Activated CD8-positive, alpha-beta memory T cell treated with anti-CD3 and anti-CD28 coated beads, Interleukin-2, amount 50 U/mL, for 4 hours (primary cell): ENCODE measurements at places on chromosomes 3 and 15.

DNA sequence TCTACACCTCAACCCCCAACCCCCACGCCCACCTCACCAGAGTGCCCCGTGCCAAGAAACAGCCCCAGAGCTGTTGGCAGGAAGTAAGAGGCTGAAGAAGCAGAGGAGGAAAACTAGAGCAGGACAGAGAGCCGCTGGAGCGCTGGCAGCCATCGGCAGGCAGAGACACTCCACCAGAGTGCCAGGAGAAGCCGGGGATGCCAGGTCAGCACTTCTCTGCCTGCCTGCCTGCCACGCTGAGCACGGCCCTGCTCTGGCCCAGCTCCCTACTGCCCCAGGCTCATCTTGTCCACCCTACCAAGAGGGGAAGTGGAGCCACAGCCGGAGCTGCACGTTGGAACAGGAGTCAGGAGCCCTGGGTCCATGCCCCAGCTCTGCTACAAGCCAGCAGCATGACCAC, 29.7 kb downstream of the CACNA2D2 start:
- DNase-seq: no peak

DNA sequence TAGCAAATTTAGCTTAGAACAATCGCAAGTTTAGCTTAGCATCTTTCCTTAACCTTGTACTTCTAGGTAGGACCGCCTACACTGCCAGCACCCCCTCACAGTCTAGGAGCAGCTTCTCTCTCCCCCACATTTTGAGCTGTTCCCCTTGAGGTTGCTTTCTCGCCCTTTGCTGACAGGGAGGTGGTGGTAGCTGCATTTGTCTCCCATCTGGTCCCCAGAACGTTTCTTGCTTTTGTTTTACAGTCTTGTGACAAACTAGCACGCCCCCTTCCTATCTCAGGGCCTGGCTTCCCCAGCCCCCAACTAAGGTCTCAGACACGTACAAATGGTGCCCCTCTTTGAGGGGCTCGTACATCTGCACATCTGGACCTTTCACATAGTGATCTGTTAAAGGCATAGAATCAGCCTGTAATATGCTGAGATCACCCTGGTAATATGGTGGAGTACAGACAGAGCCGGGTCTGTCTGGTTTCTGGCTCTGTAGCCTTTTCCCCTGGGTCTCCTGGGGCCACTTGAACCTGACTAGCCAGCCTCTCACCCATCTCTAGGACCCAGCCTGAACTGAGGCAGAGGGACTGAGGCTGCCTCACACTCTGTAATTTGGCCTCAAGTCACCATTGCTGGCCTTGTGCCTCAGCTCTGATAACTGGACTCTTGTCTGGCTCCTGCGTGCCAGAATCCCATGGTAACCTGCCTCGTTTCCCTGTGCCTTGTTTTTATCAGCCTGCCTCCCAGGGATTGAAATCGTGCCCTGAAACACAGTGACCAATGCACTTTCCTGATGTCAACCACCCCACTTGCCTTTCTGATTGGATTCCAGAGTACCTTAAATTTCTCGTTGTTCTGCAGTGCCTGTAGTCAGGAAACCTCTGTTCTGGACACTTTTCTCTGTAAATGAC, 27.7 kb downstream of the CRTC3 start:
- peak; percentile 28 for DNase-seq

DNA sequence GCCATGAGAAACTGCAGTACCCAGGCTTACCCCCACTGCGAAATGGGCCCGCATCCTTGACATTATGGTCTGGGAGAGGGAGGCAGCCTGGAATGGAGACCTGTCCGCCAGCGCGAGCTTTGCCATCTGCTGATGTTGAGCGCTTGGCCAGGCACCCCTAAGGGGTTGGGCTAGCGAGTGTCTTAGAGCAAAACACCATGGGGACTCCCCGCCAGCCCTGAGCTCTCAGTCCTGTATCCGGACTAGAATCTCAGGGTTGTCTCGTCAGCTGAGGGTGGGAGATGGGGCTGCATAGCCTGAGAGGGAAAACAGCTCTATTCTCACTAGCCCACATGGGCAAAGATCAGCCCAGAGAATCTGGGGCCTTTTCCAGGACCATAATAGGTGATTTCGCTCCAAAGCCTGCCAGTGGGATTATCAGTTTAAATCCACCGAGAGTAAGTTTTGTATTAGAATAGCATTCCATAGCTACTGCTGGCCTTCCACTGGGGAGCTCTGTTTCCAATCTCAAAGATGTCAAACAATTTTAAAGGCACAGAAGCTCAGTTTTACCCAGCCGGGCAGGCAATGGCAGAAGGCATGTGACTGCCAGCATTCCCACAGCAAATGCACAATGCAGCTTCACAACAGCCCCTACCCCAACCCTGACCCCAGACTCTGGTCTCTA, 167.5 kb upstream of the TPM1 start:
- DNase-seq: no peak

- no peak for DNase-seq
Measured at GRCh38 chr3:147507638-147508286, 98.6 kb downstream of the ZIC1 start.

- DNase-seq: no peak
Measured at GRCh38 chr3:105944276-105944675, 75.5 kb upstream of the CBLB start.

- no peak for DNase-seq
Measured at GRCh38 chr3:131795390-131796090, 239.3 kb downstream of the CPNE4 start.

GRCh38 chr15:38672814-38673670, 108.4 kb upstream of the RASGRP1 start:
- no peak for DNase-seq

DNA sequence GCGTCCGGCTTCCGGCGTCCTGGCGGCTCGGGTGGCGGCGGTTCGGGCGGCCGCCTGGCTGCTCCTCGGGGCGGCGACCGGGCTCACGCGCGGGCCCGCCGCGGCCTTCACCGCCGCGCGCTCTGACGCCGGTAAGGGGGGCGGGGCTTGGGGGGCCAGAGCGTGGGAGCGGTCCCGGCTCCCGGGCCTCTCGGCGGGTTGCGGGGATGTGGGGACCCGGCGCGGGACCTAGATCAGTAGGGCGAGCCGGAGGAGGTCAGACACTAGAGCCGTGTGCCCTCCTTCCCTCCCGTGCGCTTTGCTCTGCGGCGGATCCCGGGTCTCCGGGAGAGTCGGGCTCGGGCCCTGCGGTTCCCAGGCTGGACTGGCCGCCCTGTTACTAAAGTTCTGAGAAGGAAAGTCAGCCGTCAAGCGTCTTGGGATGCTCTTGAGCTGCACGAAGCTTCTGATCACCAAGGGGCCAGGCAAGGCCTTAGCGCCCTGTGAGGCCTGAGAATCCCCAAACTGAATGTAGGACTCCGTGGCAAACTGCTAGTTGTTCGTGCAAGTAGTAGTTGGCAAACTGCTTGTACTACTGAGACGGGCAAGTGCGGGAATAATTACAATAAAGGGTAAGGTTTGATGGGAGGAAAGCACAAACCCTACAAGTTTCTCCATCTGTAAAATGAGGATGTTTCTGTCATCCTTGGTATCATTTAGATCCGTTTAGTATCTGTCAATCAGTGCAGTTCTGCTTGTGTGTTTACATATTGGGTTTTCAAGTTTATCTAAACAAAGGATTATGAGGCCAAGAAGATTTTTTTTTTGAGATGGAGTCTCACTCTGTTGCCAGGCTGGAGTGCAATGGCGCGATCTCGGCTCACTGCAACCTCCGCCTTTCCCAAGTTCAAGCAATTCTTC, 587 bp downstream of the PIGX start:
- peak; percentile 73 for DNase-seq

DNA sequence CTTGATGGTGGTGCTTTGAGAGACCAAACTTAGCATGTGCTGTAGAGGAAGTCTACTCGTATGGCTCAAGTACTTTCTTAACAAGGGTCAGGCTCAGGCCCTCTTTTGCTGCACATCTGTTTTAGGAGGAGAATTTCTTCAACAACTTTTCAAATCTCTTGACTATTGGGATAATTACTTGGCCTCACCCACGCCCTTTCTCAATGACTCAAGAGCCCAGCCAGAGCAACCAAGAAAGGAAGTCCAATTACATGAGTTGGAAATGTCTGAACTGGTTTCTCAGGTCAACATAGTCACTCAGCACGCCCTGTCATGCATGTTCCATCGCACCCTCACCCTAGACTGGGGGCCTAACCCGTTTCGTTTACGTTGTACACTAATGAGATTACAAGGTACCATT, 44.8 kb upstream of the UMPS start:
- no peak for DNase-seq

DNA sequence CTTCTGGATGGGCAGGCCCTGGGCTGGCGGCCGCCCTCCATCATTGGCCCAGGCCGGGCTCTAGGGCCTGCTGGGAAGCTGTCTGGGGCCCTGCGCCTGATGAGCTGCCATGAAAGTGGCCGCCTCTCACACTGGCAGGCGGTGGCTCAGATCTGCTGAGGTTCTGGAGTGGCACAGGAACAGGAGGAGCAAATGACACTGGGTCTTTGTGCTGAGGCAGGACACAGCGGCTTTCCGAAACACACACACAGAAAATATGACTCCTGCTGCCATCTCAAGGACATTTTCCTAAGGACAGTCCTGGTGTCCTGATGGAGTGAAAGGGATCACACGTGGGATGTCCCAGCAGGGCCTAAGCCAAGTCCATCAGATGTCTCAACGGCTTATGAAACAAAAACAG, 103.5 kb downstream of the NUP210 start:
- DNase-seq: no peak

- no peak for DNase-seq
Measured at GRCh38 chr3:193857996-193858395, 265.0 kb downstream of the OPA1 start.

- DNase-seq: no peak
Measured at GRCh38 chr15:87099916-87100315, 1020.2 kb downstream of the AGBL1 start.

DNA sequence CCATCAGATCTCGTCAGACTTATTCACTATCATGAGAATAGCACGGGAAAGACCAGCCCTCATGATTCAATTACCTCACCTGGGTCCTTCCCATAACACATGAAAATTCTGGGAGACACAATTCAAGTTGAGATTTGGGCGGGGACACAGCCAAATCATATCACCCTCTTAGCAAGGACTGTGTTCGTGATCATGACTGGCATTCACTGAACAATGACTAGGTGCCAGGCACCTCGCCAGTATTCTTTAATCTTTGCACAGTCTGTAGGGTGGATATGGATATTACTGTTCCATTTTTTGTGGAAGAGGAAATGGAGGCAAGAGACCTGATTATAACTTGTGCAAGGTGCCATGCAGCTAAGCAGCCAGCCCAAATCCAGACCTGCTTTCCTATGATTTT, 77.5 kb downstream of the IGF1R start:
- no peak for DNase-seq

DNA sequence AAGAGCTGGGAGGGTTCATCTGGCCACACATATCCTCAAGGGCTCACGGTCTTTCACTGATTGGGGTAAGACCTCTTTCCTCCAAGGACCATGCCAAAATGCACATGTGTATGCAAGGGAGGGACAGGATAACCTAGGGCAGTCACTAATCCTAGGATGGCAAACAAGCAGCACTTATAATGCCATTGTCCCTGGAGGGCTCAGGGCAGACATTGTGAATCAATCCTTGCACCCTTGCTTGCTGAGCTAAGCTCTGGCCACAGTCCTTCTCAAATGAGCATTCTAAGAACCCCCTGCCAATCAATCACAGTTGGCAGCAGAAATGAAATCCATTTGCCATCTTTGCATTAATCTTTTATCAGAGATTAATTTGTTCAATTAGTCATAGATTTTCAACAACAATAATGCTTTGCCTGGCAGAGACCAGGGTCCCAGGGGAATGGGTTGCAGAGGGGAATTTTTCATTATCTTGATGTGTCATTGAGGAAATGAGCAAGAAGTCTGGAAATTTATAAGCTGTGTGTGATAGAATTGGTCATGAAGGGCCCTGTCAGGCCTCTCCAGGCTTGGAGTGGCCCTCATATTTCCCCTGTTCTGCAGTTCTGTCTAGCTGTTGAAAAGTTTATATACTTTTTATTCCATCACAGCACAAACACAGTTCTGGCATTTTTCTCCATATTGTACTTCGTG, 57.2 kb upstream of the KY start:
- DNase-seq: no peak

GRCh38 chr15:31062911-31063310, 38.6 kb downstream of the TRPM1 start:
- DNase-seq: no peak

DNA sequence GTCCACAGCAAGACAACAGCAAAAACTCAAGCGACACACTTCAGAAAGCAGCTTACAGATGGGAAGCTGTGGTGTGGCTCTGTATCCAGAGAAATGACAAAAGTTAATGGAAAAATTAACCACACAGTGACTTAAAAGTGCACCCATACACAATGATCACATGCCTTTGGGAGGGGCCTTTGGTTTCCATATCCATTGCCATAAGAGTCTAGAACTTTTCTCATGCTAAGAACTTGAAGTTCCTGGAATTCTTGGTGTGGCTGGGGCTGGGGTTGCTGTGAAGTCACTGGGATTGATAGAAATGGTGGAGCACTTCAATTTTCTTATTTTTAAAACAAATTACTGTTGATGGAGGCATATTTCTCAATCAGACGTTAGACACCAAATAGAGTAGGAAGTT, 108.6 kb upstream of the FEZF2 start:
- no peak for DNase-seq

DNA sequence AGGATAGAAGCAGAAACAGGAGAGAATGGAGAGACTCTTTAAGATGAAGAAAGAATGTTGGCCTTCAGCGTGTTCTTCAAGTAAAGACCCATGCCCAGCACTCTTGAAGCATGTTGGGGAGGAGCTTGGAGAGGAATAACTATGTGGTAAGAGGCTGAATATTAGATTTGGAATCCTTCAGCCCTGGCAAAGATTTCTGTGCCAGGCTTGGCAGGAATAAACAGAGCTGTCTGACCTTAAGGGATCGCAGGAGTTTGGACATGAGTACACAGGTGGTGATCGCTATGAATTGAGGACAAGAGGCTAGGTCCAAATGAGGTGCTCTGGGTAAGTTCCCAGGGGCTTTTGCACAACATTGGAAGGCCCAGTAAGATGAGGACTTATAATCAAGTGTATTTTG, 132.6 kb upstream of the TBL1XR1 start:
- DNase-seq: no peak

DNA sequence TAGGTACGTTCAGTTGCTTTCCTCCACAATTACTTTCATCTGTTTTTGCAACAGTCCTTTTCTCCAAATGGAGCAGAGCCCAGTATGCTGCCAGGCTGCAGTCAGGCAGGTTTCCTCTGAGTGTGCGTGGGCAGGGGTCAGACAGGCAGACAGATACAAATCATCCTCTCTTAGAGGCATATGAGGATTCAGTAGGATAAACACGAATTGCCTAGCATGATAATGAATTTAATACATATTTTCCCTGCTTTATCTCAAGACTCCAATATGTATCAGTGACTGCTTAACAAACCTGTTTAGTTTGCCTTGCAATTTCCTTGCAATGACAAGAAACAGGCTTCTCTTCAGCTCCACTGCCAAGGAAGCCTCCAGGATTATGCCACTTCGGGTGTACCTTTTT, 140.7 kb upstream of the NR2E3 start:
- no peak for DNase-seq

DNA sequence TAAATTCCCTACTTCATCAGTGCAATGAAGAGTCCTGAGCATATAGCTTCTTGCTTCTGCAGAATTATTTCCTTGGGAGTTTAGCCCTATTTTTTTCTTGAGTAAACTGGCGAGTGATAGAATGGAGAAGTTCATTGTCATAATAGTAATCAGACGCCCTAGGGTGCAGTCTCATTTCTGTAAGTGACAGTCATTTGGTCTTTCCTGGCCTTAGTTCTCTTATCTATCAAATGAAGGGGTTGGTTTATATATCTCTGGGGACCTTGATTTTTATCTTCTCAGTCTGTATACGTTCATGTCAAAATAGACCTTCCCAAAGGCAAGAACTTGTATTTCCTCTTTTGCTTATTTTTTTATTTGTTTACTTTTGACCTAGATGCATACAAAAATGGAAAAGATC, 9.9 kb upstream of the ALPK3 start:
- no peak for DNase-seq

GRCh38 chr15:101050623-101051290, 131.6 kb downstream of the LRRK1 start:
- DNase-seq: no peak
